NCI-H2029 (cell line): ENCODE measurements at places on chromosomes 12 and 14.
A peak's percentile ranks its signal among the peaks of the same experiment; 100 is the strongest.

- DNase-seq = no peak
Measured at GRCh38 chr12:91406920-91407341, 224.3 kb upstream of the DCN start.

DNA sequence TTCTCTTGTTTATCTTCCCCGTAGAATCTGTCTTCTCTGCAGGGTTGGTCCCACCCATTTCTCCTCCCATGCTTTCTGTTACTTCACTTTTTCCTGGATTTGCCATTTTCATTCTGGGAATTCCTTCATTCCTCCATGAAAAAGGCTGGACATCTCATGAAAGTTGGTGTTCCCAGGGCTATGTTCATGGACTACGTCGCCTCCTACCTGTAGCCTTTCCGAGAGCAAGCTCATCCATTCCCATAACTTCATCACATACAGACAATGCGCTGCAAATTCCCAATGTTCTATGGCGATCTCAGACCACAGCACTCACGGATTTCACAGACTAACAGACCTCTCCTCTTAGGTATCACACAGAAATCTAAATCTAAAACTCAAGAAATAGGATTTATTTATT is 217.1 kb downstream of the EXOC5 start:
- no peak for DNase-seq

DNA sequence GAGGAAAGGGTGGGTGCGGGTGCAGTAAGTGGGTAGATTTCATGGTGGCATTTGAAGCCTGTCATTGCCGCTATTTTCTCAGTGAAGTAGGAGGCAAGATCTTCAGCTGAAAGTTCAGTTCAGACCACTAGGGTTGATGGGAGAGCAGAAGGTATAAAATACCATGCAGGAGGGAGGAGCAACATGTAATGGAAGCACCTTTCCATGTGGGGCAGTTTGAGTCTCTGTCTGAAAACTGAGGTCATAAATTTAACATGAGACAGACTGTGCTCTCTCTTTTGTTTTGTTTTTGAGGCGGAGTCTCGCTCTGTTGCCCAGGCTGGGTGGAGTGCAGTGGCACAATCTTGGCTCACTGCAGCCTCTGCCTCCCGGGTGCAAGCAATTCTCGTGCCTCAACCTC is 22.7 kb downstream of the LRRC74A start:
- no peak for DNase-seq

DNA sequence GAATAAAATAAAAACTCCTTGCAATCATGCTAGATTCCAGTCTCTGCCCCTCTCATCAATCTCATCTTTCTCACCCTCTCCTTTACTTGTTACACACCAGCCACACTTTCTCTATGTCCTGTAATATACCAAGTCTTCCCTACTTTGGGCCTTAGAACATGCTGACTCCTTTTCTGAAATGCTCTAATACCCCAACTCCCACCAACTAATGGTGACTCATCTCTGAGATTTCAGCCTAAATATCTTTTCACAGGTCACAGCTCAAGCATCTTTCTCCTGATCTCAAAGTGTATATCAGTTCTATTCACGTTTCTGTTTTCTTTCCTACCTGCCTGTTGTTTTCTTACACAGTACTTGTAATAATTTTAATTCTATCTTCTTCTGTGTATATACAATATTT is 378.9 kb upstream of the PRICKLE1 start:
- DNase-seq = no peak

DNA sequence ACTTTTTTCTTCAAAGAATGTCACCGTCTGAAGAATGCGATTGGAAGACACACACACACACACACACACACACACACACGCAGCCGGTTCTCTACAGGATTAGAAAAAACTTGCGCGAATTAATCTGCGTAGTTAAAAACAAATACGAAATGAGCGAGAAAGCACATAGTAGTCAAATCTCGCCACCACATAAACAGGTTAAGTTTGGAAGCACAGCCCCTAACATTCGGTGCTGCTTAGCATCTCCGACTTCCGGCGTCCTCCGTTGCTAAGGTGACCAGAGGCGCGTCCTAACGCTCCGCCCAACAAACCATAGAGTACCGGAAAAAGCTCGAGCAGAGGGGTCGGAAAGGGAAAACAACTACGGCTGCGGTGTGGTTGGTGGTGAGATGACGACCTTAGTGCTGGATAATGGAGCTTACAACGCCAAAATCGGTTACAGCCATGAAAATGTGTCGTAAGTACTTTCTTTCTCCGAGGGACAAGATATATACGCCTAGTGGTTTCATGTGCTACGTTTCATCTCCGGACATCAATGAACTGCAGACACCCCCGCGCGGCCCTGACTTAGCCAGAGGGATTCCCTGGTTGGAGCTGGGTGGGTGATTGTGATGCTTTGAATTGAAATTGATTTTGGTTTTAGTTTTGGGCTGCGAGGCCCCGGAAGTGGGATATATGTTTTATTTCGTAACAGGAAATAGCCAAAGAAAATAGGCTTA is at the start of gene ACTR6:
Gene ACTR6 (plus strand): TSS at position 353 of the 719 bp plus-strand sequence. CDS start 37 bp downstream, at position 390.
- peak; percentile 95 for DNase-seq

DNA sequence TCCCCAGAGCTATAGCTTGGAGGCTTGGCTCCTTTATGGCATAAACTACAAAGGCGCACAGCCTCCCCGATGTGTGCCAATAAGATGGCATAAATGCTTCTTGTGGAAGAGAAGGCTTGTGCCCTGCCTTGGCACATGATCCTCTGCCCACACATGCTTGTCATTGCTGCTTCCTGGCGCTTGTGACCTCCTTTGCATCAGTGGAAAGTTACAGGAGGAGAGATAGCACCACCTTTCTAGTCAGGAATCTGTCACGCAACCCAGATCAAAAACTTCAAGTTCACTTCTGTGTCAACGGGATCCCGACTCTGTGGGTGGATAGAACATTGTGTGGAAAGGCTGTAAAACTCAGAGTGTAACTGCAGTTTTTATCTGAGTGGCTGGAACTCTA is 183.8 kb upstream of the HIF1A start:
- no peak for DNase-seq

- no peak for DNase-seq
Measured at GRCh38 chr12:121250359-121250758, 40.4 kb downstream of the P2RX4 start.

- DNase-seq = no peak
Measured at GRCh38 chr14:57755018-57755521, 110.8 kb downstream of the SLC35F4 start.

GRCh38 chr12:95796225-95796981 is 5.8 kb upstream of the NTN4 start:
- no peak for DNase-seq

DNA sequence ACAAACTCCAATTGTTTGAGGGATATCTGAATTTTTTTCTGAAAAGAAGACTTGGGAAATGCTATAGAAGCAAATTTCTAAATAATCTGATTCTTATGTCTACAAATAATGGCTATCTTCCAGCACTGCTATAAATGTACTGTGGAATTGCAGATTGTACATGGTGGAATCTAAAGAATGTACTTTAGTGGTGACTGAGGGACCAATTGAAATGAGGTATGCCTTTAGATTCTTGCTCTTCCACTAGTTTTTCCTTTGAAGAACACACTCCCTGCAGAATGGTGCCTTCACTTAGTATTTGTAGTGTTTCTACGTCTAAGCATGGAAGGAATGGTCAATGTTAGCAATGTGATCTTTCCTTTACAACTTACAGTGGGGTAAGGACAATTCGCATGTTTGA is 11.7 kb upstream of the PRB4 start:
- no peak for DNase-seq

GRCh38 chr14:105979446-105979845 is 453.1 kb downstream of the TMEM121 start:
- no peak for DNase-seq

DNA sequence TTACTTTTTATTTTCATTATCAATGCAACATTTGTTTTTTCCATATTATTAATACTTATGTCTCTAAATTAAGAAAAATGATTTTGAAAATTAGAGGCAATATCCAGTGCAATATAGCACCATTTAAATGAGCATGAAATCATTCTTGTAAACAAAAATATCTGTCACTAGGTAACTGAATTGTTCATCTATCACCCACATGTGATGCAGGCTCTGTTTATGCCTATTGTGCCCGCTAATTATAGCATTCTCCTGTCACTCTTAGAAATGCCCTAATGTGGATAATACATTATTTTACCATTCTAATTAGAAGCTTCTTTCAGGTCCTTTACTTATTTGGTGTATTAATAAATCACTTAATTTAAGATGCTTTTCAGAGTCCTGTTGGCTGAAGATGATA is 1332.4 kb downstream of the AACS start:
- no peak for DNase-seq

DNA sequence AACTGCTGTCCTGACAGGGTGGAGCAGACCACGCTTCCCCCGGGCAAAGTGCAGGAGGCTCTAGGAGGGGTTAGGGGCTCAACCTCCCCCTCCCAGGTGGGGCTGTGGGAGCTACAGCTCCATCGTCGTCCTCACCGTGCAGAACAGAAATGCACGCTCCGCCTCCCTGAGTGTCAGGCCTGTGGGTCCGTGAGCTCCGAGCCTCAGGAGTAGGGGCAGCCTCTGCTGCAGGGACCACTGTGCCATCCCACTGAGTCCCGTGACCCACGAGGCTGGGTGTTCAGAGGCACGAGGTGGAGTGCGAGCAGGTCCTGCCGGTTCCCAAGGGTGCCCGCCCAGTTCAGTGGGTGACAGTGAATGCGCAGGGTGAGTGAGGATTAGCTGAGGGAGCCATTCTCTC is 48.6 kb downstream of the CACNA1C start:
- no peak for DNase-seq

DNA sequence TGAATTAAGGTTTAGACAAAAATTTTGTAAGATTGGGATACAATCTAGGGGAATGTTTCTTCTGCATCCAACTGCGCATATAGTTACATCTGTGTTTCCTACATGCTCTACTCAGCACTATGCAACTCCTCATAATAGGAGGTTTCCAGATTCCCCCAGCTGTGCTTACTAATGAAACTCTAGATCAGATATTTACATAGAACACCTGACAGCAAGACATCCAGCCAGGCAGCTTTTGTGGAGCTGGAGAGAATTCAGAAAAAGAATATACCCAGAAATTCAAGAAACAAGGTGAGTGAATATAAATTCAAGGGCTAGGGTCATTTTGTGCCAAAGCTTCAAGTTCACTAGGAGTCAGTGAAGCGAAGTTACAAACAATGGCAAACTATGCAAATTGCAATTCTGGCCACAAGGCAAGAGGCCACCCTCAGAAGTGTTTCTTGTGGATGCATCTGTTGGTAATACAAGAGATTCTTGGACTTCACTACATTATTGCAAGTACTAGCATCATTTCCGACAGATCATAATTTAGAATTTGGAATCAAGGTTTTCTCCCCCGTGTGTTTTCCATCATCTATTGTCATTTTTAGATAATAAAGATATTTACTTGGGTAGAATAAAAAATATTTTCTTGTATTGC is 341.2 kb upstream of the NAV3 start:
- DNase-seq = no peak

DNA sequence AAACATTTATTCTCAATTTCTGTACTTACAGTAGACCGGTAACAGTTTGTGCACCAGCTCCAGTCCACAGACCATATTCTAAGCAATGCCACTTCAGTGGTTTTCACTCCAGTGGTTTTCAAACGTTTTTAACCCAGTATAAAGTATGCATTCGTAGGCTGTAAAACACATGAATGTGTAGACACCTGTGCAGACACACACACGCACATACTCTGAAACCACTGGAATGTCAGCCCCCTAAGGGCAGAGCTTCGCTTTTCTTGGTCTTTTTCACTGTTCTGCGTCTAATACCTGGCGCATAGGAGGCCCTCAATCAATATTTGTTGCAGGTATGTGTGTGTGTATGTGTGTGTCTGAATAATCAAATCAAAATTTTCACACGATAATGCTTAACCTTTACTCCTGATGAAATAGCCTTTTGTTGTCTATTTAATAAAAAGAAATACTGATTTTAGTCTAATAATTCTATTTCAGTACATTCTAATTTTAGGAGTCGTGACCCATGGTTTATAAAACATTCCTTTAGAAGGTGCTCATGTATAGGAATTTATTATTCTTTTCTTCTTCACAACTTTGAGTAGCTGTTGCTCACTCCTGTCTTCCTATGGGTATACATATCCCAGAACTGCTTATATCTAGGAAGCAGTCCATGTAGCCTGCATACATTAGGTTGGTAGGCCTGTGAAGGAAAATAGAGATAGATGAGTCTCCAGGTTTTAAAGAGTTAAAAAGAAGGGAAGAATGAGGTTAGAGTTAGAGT is 73.6 kb upstream of the REP15 start:
- no peak for DNase-seq

DNA sequence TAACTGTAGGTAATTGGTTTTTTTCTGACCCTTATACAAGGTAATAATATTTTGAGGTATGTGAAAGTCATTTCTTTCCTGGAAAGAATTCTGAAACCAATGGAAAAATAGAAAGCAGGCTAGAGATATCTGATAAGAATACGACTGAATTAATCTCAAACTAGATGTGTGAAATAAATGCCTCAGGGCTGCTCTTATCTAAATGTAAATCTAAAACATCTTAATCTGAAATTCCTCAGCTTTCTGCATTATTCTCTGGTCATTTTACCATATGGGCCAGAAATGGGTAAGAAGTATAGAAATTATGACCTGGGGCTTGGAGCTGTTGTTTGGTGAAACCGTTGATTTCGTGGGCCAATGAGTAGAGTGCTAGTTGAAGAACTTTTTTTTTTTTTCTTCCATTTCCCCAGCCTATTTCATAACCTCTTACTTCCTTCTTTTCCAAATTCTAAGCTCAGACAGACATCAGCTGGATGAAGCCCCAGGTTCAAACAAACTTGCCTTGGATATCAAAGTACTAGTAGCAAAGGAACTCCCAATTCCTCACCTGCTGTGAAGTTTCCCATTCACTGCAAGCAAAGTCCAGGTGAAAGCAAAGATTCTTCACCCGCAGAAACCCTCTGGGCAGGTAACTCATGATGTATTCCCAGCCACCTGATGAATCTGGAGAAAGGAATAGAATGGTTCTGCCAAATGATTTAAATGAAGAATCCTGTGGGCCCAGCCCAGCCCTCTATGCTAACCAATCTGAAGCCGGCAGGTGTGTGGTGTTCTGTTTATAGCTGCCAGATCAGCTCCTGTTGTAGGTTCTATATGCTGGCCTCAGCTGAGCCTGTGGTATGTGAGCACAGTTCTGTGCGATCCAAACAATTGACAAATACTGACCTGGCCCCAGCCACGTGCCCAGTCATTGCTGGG is 9.7 kb upstream of the FOS start:
- no peak for DNase-seq

DNA sequence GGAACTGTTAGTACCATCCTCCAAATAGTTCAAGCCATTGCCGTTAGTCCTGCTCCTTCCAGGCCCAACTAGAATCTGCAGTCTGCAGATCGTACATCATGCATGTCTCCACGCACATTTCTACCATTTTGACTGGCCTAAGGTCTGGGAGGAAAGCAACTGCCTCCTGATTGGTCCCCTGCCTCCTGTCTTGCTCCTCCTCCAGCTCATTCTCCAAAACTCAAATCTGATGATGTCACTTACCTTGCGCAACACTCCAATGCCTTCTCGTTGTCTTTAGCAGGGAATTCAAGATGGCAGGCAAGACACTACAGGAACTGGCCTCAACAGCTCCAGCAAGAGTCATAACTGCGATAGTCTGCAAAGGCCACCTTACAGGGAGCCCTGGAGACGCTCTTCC is 9.7 kb upstream of the HCAR1 start:
- DNase-seq = no peak
